ENCODE measurements at places on chromosomes 13 and 19.

GRCh38 chr13:107461751-107462150 is 753.6 kb downstream of the LIG4 start:
- DNase-seq: no peak

GRCh38 chr19:34261334-34262109 is 7.2 kb downstream of the GARRE1 start:
- no peak for DNase-seq

DNA sequence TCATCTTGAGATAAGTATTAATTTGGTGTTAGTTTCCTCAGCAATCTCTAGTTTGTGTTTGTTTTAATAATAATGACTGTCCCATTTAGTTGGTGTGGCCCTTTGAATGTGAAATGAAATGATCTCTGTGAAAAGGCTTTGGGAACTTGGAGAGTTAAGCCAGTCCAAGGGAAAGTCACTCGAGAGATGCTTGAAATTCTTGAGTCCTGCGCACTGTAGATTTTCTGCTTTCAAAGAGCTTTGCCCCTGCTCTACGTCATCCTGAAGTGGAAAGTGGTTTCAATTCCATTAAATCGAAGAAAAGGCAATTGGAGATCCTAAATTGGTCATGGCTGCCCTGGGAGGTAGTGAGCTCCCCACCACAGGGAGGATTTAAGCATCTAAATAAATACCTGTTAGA is 403.8 kb downstream of the ZNF536 start:
- DNase-seq: no peak

- peak; percentile 18 for DNase-seq
Observed at GRCh38 chr13:112324116-112324515, 52.0 kb upstream of the SPACA7 start.

GRCh38 chr19:5334824-5335500 is 5.7 kb downstream of the PTPRS start:
- no peak for DNase-seq

- no peak for DNase-seq
Observed at GRCh38 chr13:111020546-111020945, 94.6 kb upstream of the ARHGEF7 start.
